ENCODE measurements at places on chromosomes 13 and 19.

DNA sequence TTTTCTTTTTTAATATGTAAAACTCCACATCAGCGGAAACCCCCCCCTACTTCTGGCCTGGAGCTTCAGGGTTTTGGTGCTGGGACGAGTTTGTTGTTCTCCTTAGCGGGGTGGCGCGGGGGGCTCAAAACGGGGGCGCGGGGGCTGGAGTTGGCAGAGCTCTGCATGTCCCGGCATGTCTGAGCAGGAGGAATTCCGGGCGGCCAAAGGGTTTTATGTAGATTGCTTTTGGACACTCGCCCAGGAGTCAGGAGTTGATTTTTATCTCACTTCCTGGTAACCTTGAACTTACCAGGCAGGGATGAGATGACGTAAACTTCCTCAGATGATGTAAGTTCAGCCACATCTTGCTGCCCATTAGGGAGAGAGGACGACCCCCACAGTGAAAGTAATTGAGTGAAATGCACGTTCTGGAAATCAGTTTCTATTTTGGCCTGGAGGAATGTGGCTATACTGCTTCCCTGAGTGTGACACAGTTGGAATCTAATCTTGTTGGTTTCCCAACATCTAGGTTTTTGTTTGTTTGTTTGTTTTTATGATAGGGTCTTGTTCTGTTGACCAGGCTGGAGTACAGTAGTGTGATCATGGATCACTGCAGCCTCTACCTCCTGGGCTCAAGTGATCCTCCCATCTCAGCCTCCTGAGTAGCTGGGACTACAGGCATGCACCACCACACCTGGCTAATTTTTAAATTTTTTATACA lies 21.0 kb upstream of the GDF15 start:
- no peak for DNase-seq

- DNase-seq: no peak
Measured at GRCh38 chr13:37148501-37148900, 43.0 kb upstream of the CSNK1A1L start.

- DNase-seq: no peak
Measured at GRCh38 chr19:682678-683320, 6.6 kb downstream of the FSTL3 start.

- no peak for DNase-seq
Measured at GRCh38 chr13:80889829-80890228, 548.9 kb upstream of the SPRY2 start.

- DNase-seq: no peak
Measured at GRCh38 chr13:23651439-23651838, 81.2 kb downstream of the TNFRSF19 start.

GRCh38 chr19:16013851-16014840 lies 62.1 kb upstream of the TPM4 start:
- no peak for DNase-seq
